ENCODE measurements at places on chromosomes 6 and 20.

- no peak for DNase-seq
Observed at GRCh38 chr6:47161176-47161687, 119.1 kb upstream of the ADGRF1 start.

DNA sequence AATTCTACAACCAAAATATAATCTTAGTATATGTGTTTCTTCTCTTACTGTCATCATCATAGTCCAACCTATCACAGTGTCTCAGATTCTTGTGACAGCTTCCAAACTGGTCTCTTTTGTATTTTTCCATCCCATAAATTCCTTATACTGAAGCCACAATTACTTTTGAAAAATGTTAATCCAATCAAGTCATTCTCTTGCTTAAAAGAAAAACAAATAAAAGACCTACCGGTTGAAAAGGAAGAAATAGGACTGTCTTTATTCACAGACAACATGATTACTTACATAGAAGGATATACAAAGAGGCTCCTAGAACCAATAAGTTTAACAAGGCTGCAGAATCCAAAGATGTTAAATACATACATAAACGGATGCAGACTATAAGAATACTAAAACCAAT is 339.9 kb downstream of the RNGTT start:
- DNase-seq, result no peak

DNA sequence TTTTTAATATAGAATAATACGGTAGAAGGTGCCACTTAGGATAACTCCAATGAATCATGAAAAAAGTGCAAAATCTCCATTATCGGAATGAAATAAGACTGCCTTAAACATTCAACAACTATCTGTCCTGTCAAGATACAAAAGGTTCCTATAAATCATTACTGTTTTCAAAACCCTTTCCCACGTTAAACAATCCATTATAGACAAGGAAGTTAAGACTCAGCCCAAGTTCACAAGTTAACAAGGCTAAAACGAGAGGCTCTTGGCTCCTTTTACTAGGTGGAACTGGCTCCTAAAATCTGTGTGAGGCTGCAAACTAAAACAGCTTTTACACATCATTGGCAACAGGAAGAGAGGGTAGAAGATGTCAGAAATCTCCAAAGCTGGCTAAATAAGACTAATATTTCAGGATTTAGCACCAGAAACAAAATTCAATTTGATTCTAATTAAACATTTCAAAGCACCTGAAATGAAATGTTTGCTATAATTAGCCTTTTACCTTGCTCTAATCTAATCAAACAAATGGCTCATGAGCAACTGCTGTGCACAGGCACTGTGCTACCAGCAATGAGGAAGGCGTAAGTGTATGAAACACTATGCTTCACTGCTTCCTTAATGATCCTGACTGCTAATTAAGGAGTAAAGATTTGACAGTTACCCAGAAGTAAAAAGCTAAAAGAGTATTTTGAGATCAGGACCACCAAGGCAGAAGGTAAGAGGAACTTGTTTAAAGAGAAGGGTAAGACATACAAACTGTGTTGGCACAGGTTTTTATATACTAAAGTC is 109.7 kb downstream of the DST start:
- DNase-seq, result no peak

DNA sequence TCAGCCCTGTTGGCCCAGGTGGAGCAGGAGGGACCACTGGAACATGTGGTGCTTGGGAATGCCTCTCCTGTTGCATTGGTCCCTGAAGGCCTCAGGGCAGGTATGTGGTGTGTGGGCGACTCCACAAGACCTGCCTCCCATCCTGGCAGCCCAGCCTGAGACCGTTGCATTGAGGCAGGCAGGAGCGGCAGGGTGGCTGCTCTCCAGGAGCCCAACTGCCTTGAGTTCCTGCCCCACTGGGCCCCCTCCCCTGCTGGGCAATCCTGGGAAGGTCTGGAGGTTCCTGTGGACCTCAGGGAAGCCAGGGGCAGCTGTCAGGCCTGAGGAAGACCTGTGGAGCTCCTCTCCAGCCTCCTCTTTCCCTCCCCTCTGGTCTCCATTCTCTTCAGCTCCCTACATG is 19.8 kb downstream of the MAVS start:
- no peak for DNase-seq

DNA sequence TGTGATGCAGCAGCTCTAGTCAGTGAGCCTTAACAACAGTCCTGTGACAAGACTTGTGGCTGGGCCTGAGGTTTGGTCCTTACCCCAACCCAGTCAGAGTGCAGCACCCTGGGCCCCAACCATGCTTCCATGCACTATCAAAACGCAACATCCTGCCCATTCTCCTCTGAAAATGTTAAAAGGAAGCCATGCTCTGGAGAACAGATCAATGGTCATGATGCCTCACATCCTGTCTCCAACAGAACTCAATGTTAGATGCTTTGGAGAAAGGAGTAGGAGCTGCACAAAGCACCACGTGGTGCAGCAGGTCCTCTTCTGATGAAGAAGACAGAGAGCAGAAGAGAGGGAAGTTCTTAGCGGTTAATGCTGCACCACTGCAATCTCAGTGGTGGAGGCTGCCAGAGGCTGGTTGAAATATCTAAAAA is 41.9 kb downstream of the TRAM2 start:
- no peak for DNase-seq

- no peak for DNase-seq
Observed at GRCh38 chr6:73177221-73177944, 47.9 kb downstream of the KHDC1L start.

DNA sequence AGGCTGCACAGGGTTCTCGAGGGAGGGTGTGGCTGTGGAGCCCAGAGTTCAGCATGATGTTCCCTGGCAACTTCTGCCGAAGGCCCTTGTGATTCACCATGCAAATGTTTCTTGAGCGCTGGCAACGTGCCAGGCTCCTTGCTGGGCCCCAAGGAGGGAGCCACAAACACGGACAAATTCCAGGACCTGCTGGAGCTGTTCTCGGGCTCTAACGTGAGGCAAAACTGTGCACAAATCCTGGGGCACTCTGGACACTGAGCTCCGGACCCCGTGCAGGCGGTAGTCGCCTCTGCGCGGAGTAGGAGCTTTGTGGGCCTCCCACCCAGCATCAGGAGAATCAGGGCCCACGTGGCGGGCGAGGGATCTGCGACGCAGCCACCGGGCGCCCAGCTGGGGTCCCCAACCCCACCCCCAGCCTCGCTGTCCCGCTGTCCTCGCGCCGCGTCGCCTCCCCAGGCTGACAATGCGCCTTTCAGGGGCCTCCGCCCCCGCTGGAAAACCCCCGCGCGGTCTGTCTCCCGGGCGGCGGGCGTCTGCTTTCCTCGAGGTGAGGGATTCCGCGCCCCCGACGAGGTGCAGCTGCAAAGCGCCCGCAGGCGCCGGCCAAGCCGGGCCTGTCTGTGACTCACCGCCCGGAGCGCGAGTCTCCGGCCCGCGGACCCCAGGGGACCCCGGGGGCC is 31.7 kb upstream of the SCUBE3 start:
- no peak for DNase-seq

DNA sequence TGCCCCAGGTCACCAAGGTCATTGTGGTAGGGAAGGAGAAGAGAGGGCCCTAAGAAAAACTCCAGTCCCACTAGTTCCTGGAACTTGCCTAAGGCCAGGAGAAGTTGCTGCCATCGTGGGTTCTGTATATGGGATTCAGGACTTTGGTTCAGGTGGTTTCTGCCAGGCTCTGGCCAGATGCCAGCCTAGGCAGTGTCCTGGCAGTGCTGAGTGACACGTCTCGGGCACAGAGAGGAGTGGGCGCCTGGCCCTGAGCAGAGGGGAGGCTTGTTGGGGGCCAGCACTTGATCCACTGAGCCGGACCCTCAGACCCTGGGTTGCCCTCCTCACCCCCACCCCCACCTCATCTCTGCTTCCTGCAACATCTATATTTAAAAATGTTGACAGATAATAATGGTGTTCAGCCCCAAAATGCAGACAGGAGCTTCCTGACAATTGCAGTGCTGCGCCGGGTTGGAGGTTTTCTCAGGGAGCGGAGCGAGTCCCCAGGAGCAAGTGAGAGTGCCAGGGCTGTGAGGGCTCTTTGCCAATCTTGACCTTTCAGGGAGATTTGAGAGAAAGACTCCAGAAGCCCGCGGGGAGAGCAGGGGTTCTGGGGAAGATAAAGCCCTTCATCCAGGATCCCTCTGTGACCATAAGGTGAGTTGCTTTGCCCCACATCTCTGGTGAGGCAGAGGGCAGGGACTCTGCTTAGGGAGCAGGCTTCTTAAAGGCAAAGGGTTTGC is 71.9 kb downstream of the PHACTR3 start:
- DNase-seq, result no peak

- no peak for DNase-seq
Observed at GRCh38 chr6:110520992-110521543, 44.7 kb upstream of the SLC22A16 start.

Measured in NCI-H510A (cell line).